Caco-2 (cell line): ENCODE measurements at places on chromosomes 11 and 22. TPM values are rescaled to one million over a fixed set of nuclear protein-coding genes. Genes with fewer than 3 reads are reported as not detected.

Gene PRDX5
- total RNA-seq, result 269 and 306 TPM in 2 replicates

GRCh38 chr11:74268456-74268855 lies 43.0 kb downstream of the P4HA3 start:
- DNase-seq, result no peak

Gene MRGPRD
- not detected in 2 replicates for total RNA-seq

Gene OR51B2
- not detected in 2 replicates for total RNA-seq
